ENCODE measurements at places on chromosomes 3 and 15.
A peak's percentile ranks its signal among the peaks of the same experiment; 100 is the strongest.

DNA sequence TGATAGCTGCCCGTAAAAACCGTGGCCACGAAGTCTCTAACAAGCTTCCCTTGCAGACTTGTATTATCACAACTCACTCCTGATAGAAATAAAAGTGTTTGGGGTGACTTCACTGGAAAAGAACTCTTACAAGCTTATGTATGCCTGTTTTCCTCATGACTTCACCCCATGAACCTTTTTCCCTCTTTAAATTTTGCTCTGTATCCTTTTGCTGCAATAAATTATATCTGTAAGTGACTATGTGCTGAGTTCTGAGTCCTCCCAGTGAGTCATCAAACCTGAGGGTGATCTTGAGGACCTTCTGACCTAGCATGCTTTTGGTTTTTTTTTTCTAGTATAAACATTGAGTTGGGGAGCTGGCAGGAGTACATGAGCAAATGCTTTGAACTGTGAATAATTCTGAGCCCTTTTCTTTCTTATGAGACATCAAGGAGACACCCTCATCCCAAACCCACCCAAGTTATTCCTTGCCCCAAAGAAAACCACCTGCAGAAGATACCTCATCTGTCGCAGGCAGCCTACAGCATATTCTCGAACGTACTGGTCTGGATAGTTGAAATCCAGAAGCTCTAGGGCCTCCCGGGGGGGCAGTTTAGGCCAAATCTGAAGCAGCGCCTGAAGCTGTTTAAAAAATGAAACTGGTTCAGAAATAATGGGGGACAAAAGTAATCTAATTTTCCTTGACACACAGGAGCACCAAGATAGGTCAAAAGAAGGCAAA, 85.9 kb downstream of the FAIM start:
- DNase-seq = peak; percentile 53

GRCh38 chr15:88467935-88468528, 524 bp downstream of the MRPS11 start:
- peak; percentile 27 for DNase-seq

DNA sequence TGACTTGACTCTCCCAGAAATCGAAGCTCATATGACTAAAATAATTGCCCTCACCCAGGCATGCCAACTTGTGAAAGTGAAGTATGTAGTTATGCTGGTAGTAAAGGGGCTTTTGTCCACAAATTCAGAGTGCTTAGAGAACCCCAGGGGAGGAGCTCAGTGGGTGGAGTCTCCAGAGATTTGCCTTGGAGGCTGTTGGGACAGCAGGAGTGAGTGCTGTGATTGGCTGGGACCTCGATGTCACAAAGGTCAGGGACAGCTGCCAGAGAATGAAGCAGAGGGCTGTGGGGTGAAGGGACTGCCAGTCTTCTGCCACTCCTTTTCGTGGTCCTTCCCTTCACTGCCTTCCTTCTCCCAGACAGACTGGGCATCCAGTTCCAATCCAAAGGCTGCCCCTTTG, 49.8 kb downstream of the ZNF445 start:
- DNase-seq = peak; percentile 52

DNA sequence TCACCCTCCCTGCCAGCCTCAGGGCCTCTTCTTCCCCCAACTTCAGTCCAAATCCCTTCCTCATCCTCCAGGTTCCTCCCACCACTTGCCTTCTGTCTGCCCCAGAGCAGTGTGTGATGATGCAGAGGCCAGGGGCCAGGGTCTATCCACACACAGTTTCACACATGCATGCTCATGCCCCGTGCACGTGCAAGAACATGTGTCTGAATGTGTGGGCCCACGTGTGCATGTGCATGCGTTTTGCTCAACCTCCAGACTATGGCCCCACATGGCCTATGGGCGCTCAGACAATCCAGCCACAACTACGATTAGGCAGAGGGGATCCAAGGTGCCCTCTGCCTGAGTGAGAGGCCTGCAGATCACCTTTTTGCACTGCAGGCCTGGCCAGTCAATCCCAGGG, 32.3 kb upstream of the SLC6A1 start:
- DNase-seq = no peak

- DNase-seq = no peak
These were observed 103.8 kb downstream of the GALK2 start for GRCh38 chr15:49273734-49274318.

DNA sequence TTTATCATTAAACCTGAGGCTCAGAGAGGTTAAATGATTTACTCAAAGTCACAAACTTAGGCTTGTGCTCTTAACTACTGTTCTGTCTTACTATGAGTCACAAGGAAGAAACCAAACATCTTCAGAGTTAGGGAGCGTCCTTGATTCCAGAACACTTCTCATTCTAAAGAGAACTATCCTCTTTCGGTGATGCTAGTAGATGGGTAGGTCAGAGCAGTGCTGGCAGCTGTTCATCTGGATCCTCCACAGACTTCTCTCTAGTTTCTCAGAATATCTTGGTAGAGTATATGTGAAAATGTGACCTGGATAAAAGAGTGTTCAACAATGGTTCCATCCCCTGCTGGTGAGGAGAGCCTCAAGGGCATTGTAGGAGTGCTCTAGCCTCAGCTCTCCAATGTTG, 3.3 kb downstream of the ARL6IP5 start:
- DNase-seq = no peak

- peak; percentile 90 for DNase-seq
These were observed at the start of gene MAP1A for GRCh38 chr15:43517354-43518196. TSS of gene MAP1A (plus strand) at chr15:43517608. CDS start at chr15:43521474, 3,866 bp downstream.

DNA sequence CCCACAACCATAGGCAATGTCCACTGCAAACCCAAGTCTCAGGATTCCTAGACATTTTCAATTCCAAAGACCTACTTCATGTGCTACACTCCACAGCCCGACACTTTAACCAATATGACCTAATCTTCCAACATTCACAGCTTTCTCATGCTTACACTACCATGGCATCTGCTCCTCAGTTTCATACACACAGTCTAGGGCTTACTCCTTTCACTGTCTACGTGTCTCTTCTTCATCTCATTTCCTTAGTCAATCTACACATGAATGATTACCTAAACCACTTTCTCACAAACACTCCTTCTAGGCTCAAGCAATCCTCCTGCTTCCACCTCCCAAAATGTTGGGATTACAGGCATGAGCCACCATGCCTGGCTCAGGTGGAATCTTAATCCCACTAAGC, 106.3 kb downstream of the STAG1 start:
- DNase-seq = no peak

DNA sequence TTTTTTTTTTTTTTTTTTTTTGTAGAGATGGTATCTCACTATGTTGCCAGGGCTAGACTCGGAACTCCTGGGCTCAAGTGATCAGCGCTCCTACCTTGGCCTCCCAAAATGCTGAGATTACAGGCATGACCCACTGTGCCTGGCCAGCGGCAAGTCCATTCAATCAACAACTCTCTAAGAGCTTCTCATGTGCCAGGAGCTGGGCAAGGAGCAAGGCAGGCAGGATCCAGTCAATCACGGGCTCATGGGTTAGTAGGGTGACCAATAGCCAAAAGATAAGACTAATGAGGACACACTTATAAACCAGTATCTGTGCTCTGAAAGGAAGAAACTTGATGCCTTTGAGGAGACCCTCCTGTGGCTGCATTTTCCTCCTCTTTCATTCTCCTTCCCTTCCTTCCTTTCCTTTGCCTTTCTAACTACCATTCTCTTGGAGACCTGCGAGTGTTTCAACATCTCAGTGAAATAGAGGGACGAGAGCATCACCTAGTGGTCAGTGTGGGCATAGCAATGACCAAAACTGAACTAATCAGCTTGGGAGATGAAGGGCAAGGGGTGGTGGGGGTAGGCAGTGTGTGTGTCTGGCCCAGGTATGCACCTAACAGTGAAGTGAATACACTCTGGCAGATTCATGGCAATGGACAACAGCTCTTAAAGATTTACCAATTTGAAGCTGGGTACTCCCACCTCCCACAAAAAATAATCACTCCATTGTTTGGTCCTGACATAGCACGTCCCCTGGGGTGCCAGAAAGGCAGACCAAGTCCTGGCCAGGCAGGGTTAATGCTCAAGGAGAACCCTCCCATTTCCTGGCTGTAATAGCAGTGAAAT, 6.3 kb downstream of the RPP25 start:
- DNase-seq = peak; percentile 68

DNA sequence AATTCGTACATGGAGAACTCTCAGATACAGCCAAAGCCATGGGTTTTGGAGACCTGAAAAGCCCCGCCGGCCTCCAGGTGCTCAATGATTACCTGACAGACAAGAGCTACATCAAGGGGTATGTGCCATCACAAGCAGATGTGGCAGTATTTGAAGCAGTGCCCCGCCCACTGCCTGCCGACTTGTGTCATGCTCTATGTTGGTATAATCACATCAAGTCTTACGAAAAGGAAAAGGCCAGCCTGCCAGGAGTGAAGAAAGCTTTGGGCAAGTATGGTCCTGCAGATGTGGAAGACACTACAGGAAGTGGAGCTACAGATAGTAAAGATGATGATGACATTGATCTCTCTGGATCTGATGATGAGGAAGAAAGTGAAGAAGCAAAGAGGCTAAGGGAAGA, 23.5 kb downstream of the MYO5A start:
- no peak for DNase-seq

DNA sequence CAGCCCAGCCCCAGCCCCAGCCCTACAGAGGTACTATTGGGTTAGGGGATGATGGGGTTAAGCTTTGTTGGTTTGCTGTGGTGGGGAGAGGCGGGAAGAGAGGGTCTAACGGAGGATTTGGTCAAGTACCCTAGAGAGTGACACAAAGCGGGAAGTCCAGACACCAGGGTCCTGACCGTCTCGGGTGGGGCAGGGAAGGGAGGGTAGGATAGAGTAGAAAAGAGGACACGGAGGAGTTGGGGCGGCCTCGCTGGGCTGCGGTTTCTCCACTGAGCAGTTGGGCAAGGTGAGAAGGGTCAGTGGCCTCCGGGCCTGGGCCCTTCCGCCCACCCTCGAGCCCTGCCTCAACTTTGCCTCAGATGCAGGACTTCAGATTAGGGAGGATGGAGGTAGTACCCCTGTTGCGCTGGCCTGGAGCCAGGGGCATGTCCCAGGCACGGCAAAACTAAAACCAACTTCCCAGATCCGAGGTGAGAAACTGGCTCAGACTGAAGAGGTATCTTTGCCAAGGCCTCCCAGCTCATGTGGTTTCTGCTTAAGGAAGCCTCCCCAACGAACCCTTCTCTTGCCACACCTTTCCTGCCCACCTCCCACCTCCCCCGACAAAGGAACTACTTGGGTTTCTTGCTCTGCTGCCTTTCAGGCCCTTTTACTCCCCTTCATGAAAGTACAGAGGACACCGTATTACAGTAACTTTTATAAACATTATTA, 551 bp downstream of the PML start:
- peak; percentile 28 for DNase-seq

DNA sequence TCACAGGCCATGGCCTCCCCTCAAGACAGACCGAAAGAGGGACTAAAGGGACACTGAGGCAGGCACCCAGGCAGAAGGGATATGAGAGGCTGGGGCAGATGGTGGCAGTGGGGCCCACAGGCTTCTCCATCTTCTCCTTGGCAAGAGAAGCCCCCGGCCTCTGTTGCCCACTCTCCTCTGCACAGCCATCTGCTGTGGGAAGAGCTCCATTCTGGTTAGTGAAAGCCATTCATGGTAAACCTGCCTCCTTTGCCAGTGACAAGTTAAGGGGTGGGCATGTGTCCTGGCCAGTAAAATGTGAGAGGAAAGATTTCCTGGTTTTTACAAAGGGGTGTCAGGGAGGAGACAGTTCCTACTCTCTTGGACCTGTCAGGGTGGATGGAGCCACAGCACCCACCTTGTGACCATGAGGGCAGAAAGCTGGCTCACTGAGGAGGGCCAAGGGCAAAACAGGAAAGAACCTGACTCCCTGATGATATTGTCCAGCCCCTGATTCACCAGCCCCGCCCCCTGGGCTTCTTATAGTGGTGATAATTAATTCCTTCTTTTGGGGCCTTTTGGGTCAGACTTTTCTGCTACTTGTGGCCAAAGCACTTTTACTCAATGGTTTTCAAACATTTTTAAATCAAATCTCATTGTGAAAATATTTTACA, 130.4 kb upstream of the SMAD3 start:
- DNase-seq = no peak

GRCh38 chr3:16396202-16396601, 117.3 kb downstream of the RFTN1 start:
- DNase-seq = no peak

DNA sequence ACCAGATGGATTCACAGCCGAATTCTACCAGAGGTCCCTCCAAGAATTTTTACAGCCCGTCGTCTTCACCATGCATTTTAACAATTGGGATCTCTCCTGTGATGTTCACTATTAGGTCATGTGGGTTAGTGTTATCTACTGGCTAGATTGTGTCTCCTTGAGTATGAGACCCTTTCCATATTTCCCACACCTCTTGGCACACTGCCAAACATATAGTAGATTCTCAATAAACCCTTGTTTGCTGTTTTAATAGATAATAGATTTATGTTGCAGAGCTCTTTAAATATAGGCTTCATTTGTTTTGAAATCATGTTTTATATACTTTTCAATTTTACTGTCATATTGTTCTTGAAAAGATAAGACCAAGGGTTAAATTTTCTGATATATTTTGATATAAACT, 34.9 kb upstream of the ADGRG7 start:
- no peak for DNase-seq

DNA sequence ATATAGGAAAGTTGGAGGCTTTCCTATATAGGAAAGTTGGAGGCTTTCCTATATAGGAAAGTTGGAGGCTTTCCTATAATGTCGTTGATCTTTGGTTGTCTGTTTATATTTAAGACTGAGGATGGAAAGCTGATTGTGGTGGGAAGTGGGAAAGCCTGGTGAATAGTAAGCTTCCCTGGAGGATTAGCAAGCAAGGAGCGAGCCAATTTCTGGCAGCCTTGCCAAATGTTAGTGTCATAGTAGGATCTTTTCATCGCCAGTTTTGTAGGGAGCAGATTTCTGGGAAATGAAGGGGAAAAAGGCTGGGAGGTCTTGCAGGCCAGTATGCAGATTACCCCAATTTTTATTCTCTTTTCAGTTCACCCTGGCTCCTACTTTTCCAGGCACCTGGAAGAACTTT, 39.9 kb upstream of the CCNL1 start:
- DNase-seq = no peak

DNA sequence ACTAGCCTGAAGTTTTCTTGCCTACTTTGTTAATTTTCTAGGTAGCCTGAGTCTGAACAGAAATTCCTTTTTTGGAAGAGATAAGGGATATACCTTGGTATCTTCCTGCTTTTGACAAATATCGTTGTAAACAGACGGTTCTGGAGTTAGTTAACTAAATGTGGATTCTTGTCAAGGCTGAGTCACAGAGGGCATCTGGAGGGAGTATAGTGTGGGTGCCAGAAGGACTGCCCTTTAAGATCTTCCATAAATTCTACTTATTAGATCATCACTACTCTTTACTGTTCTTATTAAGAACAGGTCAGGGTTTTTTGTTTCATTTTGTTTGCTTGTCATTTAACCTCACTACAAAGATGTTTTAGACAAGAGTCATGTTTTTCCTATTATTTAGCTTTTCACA, 125.3 kb upstream of the SKOR1 start:
- DNase-seq = no peak

- no peak for DNase-seq
These were observed 21.3 kb upstream of the MAGEF1 start for GRCh38 chr3:184733181-184733580.

DNA sequence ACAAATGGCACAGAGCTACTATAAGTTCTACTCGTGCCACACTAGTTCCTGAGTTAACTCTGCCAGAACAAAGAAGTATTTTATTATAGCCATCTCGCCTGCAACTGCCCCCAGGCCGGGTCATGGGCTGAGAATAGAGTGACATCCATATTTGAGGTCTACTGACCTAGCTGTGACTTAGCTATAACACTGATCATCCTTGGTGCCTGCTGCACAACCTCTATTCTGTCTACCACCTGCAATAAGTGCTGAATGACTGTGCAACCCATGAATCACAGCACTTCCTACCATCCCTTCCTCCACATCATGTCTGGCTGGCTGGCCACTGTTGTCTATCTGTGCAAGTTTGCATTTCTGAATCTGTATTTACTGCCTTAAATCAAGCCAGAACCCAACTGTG, 506.5 kb upstream of the TBL1XR1 start:
- DNase-seq = no peak

All from K562 (cell line).